Hepatic stellate cell (primary cell): ENCODE measurements at places on chromosomes 1 and 21.

DNA sequence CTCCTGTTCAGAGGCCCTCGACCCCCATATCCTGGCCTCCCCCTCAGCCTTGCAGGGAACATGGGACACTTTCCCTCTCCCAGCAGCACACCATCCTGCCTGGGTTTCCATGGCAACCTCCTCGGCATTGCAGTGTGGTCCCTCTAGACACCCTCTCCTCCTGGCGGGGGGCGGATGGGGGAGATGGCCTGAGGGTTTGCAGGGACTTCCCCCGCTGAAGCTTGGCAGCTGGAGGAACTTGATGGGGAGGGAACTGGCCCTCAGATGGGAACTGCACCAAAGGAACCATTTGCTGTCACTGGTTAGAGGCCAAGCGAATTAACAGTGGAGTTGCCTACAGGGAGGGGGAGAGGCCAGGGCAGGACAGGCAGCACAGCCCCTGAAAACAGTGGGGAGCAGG, 28.7 kb downstream of the RIMS3 start:
- no peak for DNase-seq

DNA sequence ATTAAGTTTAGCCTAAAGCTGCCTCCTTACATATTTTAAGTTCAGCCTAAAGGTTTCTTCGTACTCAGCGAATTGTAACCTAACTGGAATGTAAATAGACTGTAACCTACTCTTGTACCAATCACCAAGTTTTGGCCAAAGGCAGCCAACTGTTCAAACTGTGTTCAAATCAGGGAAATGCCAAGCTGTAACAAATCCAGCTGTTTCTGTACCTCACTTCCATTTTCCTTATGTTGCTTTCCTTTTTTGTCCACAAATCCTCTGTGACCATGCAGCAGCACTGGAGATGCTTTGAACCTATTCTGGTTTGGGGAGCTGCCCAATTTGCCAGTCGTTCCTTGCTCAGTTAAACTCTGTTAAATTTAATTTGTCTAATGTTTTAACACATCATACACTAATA, 3.2 kb upstream of the APOBEC4 start:
- no peak for DNase-seq

- no peak for DNase-seq
Measured at GRCh38 chr1:203405703-203406438, 54.9 kb upstream of the FMOD start.

GRCh38 chr1:41810446-41810845, 108.3 kb downstream of the HIVEP3 start:
- peak; percentile 15 for DNase-seq

DNA sequence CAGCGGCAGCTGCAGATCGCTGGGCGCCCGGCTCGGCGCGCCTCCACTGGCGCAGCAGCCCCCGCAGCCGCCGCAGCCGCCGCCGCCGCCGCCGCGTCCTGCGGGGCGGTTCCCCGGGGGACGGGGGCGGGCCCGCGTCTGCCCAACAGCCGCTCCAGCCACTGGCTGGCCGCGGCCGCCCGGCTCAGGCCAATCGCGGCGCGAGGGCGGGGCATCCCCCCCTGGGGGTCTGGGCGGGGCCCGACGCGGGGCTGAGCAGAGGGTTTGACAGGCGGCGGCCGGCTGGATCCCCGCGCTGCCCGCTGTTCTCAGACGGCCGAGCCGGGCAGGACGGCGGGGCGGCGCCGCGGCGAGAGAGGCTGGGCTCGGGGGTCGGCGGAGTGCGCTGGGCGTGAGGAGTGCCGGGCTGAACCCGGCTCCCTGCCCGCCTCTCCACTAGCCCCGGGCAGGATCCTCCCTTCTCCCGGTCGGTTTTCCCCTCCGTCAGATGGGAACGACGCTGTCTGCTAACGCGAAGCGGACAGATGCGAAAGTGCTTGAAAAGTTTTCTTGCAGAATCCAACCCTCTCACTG, at the start of gene GLIS1:
TSS of gene GLIS1 (minus strand) at position 56 of the 573 bp plus-strand sequence. CDS start 1,100 bp downstream, outside the sequence.
- DNase-seq: peak; percentile 99

DNA sequence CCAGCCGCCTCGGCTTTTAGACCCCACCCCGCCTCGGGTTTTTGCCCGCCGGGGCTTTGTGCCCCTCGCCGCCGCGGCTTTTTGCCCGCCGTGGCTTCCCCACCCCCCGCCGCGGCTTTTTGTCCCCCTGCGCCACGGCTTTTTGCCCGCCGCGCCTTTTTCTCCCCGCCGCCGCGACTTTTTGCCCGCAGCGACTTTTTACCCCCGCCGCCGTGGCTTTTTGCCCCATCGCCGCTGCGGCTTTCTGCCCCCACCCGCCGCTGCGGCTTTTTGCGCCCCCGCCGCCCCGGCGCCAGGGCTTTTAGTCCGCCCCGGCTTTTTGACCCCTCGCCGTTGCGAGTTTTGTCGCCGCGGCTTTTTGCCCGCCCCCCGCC, 474.4 kb downstream of the FAM72C start:
- no peak for DNase-seq

GRCh38 chr1:24548070-24548469, 7.8 kb upstream of the NCMAP start:
- DNase-seq: no peak

DNA sequence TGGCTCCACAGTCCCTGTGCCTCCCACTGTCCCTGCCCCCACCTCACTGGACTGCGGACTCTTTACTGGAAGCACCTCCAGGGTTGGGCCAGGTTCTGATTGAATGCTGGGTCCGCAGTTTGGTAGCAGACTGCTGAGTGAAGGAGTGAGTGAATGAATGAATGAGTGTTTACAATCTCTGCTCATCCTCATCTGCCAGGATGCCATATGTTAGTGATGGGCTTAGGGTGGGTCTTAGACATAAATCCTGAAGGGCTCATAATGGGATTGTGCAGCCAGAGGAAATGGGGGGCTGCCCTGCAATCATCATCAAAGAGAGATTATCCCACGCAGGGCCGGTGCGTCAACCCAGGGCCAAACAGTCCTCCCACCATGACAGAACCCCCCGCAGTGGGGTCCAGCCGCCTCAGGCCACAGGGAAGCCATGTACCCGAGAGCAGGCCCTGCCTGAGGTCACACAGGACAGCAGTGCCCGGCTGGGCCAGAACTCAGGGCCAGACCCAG, 26.1 kb downstream of the SLC1A7 start:
- no peak for DNase-seq

DNA sequence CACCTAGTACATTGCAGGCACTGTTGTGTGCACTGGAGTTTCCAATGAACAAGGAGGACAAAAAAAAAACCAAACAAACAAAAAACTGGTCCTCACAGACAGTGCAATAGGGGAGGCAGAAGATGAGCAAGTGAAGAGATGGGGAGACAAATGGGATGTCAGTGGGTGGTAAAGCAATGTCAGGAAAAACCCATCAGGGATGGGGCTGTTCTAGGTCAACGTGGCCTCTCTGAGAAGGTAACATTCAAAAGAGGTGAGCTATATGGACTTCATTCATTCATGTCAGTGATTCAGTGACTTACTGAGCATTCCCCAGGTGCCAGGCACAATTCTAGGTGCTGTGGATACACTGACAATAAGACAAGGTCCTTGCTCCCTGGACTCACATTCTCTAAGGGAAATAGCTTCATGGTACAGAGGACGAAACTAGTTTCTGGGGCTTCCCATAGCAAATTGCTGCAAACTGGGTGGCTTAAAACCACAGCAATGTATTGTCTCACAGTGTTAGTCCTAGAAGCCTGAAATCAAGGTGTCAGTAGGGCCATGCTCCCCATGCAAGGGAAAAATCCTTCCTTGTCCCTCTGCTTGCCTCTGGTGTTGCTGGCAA, 140.5 kb upstream of the KLHDC7A start:
- DNase-seq: no peak

DNA sequence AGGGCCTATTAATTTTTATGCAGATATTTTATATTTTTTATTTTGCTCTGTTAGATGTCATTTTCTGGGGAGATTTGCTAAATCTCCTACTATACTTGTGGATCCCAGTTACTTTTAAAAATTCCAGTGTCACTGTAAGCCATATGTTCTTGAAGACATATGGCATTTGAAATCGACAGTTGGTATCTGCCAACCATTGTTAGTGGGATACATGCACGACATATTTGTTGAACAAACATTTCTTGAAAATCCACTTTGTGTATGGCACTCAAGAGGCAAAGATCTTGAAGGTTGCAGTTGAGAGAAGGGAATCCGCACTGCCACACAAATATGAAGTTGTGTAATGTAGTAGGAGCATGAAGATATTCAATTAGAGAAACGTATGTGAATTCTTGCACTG, 287.7 kb downstream of the HHAT start:
- DNase-seq: no peak

- DNase-seq: no peak
Measured at GRCh38 chr21:25501996-25502665, 105.2 kb downstream of the MRPL39 start.

- no peak for DNase-seq
Measured at GRCh38 chr1:22259551-22260282, 116.8 kb upstream of the WNT4 start.

GRCh38 chr1:1755852-1756251, 22.4 kb downstream of the NADK start:
- DNase-seq: no peak

- no peak for DNase-seq
Measured at GRCh38 chr21:44593598-44594405, 1.5 kb upstream of the KRTAP10-6 start.

DNA sequence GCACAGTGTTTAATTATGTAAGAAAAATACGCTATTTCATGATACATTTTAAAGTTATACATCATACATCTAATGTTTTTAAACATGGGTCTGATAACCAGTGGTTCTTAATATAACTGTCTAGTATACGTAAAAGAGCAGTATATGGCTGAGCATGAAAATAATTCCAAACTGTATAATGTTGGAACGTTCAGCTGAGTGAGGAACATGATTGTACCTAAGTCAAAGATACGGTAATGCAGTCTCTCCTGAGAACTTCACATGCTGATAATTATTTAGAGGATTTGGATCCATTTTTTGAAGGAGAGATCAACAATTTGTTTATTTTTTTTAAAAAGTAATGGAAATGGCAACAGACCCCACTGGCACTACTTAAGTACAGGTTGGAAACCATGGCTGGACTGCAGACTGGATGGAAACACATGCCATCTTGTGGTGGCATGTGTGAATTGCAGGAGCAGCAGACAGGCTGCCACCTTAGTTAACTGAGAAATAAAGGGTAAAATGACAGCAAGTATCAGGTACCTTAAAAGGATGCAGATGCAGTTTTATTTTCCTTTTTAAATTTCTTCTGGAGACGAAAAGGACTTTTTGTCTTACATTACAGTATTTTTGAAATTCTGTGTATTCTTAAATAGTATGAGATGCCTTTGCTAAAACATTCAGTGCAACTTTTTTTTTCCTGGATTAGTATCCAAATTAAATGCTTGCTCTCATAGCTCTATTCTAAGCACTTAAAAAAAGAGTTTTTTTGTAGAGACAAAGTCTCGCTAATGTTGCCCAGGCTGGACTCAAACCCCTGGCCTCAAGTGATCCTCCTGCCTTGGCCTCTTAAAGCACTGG, 73.8 kb downstream of the MTR start:
- DNase-seq: no peak

DNA sequence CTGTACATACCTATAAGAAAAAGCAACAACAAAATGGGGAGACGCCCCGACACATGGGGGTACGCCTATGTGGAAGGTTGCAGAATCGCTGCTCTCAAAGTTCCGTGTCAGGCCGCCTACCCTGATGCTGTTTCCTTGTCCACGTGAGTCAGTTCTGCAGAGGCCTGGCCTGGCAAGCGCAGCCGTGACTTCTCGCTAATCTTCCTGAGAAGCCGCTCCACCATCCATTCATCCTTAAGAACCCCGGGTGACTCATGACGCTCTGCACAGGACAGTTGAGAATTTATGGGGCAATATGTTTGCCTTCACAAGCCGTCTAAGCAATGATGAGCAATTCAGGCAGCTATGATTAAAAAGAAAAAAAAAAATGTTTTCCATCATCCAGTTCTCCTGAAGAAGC, 122.3 kb upstream of the TMPRSS2 start:
- peak; percentile 47 for DNase-seq

DNA sequence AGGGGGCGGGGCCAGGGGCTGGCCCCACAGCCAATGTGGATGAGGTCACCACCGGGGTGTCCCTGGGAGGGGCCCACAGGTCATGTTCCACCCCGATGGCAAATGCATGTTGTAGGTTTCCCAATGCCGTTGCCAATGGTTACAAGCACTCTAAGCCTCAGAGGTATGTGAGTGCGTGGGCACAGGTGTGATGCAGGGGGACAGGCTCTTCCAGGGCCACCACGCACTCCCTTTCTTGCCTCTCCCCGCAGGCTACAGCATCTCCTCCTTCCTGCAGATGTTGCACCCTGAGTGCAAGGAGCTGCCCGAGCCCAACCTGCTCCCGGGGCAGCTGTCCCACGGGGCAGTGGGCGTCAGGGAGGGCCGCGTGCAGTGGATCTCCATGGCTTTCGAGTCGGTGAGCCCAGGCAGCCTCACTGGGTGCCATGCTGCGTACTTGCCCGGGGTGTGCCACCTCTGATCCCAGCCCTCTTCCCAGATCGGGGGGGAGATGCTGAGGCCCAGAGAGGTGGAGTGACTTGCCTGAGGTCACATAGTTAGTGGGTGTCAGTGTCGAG, 52.4 kb downstream of the DISP3 start:
- no peak for DNase-seq

DNA sequence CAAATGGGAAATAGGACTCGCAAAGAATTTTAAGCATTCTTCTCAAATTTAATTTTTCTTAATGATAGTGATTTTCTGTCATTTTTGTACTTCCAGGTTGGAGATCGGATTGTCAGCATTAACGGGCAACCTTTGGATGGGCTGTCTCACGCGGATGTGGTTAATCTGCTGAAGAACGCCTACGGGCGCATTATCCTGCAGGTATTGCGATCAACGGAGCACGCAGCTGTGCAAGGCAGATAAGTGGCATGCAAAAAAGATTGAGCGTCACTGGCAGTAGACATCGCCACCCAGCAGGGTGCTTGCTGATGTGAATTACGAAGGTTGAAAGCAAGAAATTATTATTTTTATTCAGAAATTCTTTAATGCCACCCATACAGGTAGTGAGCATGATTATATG, 65.9 kb upstream of the L1TD1 start:
- no peak for DNase-seq

- peak; percentile 47 for DNase-seq
Measured at GRCh38 chr1:113141650-113142473, 68.9 kb downstream of the LRIG2 start.

GRCh38 chr1:85319491-85319890, 43.1 kb upstream of the BCL10 start:
- DNase-seq: no peak

DNA sequence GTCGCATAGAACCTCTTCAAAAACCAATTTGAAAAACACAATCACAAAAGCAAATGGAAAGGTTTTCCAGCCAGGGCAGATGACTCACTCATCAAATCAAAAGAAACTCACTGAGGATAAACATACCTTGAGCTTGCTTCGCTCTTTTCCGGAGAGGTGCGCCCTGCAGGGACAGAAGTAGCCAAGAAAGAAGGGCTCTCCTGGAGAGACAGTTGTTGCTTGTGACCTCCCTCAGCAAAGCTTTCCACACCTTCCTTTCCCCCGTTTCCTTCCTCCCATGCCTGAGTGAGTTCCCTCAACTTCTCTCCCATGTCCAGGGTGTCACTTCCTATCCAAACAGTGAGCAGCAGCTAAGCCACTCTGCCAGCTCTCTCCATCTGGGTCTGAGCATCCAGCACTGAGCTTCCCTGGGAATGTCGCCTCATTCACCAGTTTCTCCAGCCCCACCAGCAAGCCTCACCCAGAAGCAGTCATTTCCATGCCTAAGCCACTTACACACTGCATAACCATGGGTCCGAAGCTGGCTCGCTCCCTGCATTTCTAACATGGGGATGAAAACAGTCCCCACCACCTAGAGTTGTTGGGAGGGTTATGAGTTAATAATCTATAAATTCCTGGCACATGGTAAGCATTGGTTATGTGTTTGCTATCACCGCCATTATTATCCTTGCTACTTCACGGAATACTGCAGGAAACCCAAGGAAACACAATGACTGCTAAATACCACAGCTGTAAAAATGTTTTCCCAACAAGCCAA, 75.0 kb downstream of the PTPN14 start:
- DNase-seq: no peak
